H1 (cell line): ENCODE measurements at places on chromosomes 2 and 18. TPM values are rescaled to one million over a fixed set of nuclear protein-coding genes. Genes with fewer than 3 reads are reported as not detected.

GRCh38 chr2:68385220-68385906, 20.3 kb downstream of the PLEK start:
- no peaks in the 10 kb centered on the region for H3K4me1 ChIP-seq
- no peak overlapping the region for H3K27ac ChIP-seq
- H3K4me3 ChIP-seq: no peak overlapping the region
- H3K36me3 ChIP-seq: no peaks in the 10 kb centered on the region
- H3K27me3 ChIP-seq: no peaks in the 10 kb centered on the region
- DNase-seq: no peak

GRCh38 chr2:44623622-44624351, 262.0 kb downstream of the CAMKMT start:
- no peaks in the 10 kb centered on the region for H3K27me3 ChIP-seq
- H3K36me3 ChIP-seq: no peaks in the 10 kb centered on the region
- H3K4me1 ChIP-seq: no peaks in the 10 kb centered on the region
- no peak for DNase-seq
- H3K4me3 ChIP-seq: no peak overlapping the region

- no peak for DNase-seq
- no peaks in the 10 kb centered on the region for H3K4me1 ChIP-seq
- H3K27me3 ChIP-seq: no peaks in the 10 kb centered on the region
- H3K36me3 ChIP-seq: no peaks in the 10 kb centered on the region
- no peak overlapping the region for H3K4me3 ChIP-seq
- H3K27ac ChIP-seq: no peak overlapping the region
Observed at GRCh38 chr2:119293900-119294299, 70.3 kb downstream of the STEAP3 start.

Gene MEP1B
- not detected in 2 replicates for polyA plus RNA-seq
